NCI-H2227 treated with DMSO at 0.1 percent for 48 hours (cell line): ENCODE measurements at places on chromosomes 7 and 10.
A peak's percentile ranks its signal among the peaks of the same experiment; 100 is the strongest.

DNA sequence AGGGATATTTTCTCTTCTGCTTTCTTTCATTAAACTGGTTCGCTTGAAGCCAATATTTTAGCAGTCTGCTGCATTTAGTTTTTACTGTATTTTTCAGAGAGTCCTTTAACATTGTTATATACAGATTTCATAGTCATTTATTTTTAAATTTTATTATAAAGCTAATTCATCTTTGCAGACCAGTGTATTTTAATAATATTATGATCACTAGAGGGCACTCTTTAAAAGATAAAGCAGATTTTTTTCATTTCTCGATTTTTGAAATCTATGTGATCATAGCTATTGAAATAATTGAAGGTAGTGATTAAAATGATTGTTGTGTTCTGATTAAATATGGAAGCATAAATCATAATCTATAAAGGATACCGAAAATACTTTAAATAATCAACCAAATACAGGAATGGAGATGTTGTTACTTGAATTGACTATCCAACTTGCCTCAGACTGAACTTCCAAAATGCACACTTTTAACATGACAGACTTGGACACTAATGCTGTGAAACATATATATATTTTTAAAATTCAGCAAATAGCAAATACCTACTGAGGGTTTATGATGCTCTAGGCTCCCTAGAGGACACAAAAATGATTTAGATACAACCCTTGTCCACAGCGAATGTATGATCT is 35.2 kb downstream of the ST7 start:
- DNase-seq: no peak

GRCh38 chr10:3415038-3415736 is 242.6 kb upstream of the PITRM1 start:
- DNase-seq: no peak

GRCh38 chr10:91536733-91537132 is 96.1 kb downstream of the PPP1R3C start:
- no peak for DNase-seq

GRCh38 chr10:119750391-119751230 is 24.8 kb downstream of the INPP5F start:
- DNase-seq: peak; percentile 51

DNA sequence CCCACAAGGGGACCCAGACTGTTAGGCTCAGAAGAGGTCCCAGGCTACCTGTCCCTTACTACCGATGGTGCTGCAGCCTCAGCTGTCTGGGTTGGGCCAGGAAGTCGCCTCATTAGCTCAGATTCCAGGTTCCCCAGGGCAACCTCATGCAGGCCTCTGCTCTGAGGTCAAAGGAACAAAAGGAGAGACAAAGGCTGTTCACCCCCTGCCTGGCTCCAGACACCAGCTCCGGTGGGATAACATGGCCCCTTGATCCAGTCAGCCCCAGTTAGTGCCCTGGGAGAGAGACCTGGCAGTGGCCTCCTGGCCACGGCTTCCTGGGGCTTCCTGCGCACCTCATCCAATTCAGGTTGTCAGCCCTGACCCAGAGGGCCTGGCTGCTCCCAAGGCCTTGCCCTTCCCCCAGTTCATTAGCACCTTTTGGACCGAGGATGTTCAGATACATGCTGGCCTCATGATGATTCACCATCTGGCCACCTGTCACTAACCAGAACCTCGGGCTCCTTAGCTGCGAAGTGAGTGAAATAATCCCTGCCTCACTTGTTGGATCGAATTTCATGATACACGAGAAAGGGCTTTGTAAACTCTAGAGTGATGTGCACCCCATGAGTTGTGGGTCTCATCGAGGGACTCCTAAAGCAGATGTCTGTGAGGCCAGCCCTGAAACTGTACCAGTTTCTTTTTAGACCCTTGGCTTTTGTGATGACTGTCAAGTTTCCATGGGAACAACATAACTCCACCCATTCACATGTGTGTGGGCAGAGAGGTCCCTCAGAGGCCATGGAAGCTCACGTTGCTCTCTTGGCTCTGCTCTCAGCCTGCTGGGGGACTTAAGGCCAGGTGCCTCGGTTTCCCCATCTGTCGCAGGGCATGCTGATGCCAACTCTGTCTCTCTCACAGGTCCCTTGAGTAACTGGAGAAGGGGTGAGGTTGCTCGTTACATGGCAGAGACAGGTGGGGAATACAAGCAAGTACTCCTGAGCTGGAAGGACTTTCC is 79.5 kb upstream of the PCBD1 start:
- DNase-seq: no peak

DNA sequence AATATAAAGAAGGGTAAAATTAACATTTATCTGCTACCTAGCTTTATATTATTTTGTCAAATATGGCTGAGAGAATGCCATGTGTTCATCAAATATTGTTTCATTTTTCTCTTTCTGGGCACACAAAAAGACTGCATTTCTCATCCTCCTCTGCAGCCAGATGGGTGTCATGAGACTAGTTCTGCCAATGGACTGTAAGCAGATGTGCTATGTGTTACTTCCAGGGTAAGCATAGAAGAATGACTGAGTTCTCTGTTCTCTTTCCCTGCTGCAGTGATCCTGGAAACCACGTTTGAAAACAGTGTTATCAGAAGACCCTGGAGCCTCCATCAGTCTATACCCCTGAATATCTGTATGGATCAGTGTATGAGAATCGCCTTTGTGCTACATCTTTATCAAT is 24.1 kb upstream of the SLK start:
- DNase-seq: no peak

- DNase-seq: no peak
These were observed 84.4 kb downstream of the EBF3 start for GRCh38 chr10:129879655-129880054.

GRCh38 chr7:145168427-145168826 is 332.6 kb upstream of the TPK1 start:
- no peak for DNase-seq

DNA sequence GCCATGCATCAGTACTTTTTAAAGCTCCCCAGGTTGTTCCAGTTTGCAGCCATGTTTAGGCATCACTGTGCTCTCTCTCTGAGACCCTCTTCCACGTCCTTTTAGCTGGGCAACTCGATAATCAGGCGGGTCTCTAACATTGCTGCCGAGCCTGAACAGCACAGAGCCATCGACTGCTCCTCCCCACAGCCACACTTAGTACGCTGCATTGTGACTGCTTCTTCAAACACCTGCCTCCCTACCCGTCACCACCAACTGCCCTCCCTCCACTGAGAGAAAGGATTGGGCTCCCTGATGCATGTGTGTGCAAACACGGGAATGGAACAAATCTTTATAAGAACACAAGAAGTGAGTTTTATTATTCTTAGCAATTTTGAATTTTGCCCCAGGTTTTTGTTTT is 11.4 kb upstream of the TACR2 start:
- DNase-seq: no peak

DNA sequence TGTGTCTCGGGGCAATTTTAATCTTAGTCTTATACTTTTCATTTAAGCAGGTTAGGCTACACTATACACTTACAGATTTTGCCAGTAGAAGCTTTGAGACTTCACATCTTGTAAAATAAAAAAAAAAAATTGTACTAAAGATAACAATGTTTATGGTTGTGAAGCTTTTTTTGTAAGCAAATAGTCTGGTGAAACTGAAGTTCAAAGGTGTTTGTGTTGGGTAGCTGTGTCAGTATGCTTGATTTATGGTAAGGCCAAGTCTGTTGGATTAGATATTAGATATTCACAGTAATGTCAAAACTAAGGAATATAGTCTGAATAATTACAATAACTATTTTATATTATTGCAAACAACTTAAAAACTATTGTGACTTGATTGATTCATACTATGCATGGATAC is 31.0 kb upstream of the PRSS1 start:
- no peak for DNase-seq

DNA sequence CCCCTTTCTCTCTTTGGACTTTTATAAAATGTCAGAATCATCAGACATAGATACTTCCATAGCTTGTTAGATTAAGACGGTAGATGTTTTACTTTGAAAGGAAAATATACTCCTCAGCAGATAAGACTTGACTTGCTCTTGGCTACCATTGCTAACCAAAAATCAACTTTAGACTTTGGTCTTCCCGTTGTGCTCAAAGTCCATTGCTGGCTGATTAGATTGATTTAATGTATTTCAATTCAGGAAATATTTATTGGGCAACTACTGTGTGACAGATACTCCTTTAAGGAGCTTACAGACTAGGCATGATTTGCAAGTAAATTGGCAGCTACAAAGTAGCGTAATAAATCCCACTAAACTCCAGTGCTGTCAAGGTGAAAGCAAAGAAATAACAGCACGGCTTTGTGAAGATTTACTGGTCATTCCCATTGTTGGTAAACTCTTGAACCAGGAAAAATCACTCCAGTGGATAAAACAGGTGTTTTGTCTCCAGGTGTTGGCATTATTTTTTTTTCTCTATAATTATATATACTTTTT is 95.7 kb upstream of the ARMC3 start:
- peak; percentile 4 for DNase-seq

- no peak for DNase-seq
These were observed 37.1 kb downstream of the PRKCQ start for GRCh38 chr10:6542999-6543430.

DNA sequence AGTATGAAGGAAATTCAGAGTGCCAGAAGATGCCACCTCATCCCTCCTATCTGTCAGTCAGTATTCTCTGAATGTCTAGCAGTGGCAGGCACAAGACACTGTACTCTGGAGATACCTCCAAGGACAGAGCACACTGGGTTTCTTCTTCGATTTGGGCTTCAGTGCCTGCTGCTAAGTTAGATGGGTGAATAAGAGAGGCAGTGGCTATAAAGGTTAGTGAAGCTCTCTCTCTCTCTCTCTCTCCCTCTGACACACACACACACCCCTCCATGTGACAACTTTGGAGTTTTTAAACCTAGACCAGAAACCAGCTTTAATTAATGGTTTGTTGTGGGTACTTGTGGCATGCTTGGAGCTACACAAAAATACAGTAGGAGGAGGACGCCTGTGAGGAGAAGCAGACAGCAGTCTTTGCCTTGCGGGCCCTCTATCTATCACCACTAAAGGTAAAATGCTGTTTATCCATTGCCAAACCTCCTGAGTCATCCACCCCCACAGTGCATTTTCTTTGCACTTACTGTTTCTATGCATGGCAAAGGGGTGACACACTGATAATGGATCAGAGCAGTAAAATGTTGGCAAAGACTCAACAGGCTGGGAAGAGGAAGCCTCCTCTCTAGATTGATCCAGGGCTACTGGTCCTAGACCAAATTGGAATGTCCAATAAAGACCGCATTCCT is 102.5 kb downstream of the TRIL start:
- DNase-seq: no peak

DNA sequence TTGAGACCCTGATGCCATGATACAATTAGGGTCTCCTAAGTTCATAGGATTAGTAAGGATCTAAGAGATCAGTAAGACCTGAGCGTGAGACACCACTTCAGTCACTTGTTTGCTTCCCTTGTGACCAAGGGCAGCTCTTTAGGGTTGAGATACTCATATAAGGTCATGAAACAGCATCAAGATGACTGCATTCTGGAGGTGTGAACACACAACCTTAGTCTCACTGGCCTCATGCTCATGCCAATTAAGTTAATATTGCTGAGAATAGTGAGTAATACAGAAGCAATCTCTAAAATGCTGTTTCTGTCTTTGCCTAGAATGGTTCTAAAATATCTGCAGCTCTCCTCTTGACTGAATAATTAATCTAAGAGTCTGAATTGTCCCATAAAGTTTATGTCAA is 39.6 kb upstream of the KLHL7 start:
- DNase-seq: no peak

- no peak for DNase-seq
These were observed 490.0 kb downstream of the SH2D4B start for GRCh38 chr10:81027706-81028105.

- DNase-seq: peak; percentile 56
These were observed 93.6 kb upstream of the COL1A2 start for GRCh38 chr7:94301024-94301586.

- DNase-seq: no peak
These were observed 86.2 kb downstream of the HIBADH start for GRCh38 chr7:27576360-27576944.

DNA sequence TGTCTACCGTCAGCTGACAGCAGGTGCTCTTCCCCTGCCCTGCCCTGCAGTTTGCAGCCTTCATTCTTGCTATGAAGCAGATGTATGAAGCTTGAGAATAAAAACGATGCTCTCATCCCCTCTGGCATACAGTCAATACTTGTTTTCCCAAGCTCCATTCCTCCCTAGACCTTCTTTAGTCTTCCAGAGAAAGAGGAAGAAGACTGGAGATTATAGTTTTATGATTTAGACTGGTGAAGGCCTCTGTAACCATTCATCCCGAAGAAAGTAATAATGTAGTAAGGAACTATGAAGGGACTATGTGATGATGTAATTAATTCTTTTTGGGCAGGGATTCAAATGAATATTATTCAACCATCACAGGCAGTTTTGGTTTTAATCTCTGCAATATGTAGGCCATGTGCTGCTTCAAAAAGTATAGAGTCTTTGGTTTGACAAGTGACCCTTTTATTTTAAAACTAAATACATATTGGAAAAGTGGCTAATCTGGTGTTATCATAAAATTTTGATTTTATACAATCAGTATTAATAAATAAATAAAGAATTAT is 242.4 kb upstream of the KIAA1217 start:
- no peak for DNase-seq

- no peak for DNase-seq
These were observed 26.0 kb downstream of the CRHR2 start for GRCh38 chr7:30656006-30656957.

GRCh38 chr7:51229620-51230323 is 86.8 kb downstream of the COBL start:
- DNase-seq: no peak

- peak; percentile 62 for DNase-seq
These were observed 1.0 kb upstream of the CBLL1 start for GRCh38 chr7:107742678-107743566.

- DNase-seq: no peak
These were observed 133.0 kb upstream of the FAM20C start for GRCh38 chr7:59079-60016.

- no peak for DNase-seq
These were observed 74.9 kb downstream of the TES start for GRCh38 chr7:116285252-116285651.

GRCh38 chr7:18250133-18250532 is 222.5 kb upstream of the PRPS1L1 start:
- no peak for DNase-seq

DNA sequence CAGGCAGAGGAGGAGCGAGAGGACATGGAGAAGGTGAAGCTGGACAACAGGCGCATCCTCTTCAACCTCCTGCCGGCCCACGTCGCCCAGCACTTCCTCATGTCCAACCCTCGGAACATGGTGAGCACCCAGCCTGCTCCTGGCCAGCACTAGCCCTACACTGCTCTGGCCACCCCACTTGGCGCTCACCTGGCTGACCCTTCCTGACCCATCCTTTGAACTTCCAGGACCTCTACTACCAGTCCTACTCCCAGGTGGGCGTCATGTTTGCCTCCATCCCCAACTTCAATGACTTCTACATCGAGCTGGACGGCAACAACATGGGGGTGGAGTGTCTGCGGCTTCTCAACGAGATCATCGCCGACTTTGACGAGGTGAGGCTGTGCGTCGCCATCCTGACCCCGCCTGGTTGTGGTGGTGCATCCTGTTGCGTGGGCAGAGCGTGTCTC is 129.2 kb downstream of the ADCY1 start:
- no peak for DNase-seq

- DNase-seq: no peak
These were observed 118.5 kb upstream of the CHST15 start for GRCh38 chr10:124211921-124212320.

GRCh38 chr7:46854958-46855473 is 726.9 kb downstream of the TNS3 start:
- DNase-seq: no peak

- no peak for DNase-seq
These were observed 43.4 kb downstream of the C7orf25 start for GRCh38 chr7:42868480-42868879.

GRCh38 chr10:78306358-78306757 is 272.7 kb downstream of the RPS24 start:
- DNase-seq: no peak

GRCh38 chr7:1531263-1531978 is 919 bp downstream of the MAFK start:
- no peak for DNase-seq
